T-helper 17 cell (primary cell): ENCODE measurements at places on chromosomes 3 and 15.

GRCh38 chr15:78533331-78533730 is 6.9 kb upstream of the PSMA4 start:
- no peak for DNase-seq

DNA sequence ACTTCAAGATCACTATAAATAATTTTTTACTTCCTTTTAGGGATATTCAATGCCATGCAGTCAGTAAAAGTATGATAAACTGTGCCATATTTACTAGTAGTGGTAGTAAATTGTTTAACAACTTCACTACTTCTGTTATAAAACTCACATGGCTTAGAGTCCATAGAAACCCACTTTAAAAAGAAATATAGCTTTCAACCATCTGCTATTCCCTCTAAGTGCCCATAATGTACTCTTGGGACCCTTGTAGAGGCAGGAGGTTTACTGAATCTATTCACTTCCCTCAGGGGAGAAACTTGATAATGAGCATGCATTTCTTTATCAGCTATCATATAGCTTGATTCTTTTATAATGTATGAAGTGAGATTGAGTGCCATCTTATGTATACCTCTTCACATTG is 1448.4 kb upstream of the ALCAM start:
- DNase-seq: no peak

DNA sequence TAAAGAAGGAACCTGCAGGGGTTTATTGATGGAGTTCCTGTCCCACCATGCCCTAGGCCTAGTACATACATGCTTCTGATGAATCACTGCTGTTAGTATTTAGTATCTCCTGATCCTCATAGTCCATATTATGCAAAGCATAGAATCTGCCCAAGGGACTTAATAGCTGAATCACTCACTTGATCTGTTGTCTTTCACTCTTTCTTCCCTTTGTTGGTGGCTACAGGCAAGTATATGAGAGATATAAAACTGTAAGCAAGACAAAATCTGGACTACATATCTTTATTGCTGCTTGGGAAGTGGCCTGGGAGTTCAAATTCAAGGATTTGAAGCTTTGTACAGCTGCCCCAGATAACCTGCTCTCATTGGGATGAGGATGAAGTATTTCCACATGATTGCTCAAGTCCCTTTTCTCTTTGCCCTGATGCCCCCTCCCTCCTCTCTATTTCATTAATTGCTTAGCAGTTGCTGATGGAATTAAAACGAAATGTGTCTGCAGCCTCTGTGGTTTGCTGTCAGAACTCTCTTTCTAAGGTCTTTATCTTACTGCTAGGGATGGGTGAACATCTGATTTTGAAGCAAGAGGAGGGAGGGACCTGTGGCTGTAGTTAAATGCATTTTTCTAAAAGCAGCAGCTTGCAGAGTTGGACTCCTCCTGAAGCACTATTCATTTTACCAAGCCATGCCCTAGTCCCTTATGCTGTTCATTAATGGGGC is 114.1 kb downstream of the ZNF609 start:
- DNase-seq: no peak

- no peak for DNase-seq
These were observed 76.0 kb upstream of the FAN1 start for GRCh38 chr15:30827625-30828303.

GRCh38 chr3:191066669-191067068 is 132.4 kb upstream of the OSTN start:
- no peak for DNase-seq

DNA sequence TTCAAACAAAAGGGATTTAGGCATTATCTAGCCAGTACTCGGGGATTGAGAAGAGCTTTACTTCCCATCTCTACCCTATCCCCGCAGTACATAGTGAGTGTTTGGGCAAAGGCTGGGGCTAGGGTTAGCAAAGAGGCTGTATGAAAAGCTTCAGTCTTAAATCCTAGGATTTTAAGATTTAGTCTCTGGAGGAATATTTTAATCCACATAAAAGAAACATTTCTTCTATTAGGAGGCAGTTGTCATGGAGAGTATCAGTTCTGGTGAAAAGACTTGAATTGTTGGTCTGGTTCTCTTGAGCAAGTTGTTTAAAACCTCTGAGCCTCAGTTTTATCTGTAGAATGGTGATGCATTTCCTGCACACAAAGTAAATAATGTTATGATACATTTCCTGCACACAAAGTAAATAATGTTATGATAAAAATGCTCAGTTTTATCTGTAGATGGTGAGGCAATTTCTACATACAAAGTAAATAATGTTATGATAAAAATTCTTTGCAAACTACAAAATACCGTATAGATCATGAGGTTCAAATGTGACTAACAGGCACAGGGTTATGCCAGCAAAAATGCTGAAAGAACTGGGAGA is 53.9 kb upstream of the ZBED2 start:
- DNase-seq: no peak

DNA sequence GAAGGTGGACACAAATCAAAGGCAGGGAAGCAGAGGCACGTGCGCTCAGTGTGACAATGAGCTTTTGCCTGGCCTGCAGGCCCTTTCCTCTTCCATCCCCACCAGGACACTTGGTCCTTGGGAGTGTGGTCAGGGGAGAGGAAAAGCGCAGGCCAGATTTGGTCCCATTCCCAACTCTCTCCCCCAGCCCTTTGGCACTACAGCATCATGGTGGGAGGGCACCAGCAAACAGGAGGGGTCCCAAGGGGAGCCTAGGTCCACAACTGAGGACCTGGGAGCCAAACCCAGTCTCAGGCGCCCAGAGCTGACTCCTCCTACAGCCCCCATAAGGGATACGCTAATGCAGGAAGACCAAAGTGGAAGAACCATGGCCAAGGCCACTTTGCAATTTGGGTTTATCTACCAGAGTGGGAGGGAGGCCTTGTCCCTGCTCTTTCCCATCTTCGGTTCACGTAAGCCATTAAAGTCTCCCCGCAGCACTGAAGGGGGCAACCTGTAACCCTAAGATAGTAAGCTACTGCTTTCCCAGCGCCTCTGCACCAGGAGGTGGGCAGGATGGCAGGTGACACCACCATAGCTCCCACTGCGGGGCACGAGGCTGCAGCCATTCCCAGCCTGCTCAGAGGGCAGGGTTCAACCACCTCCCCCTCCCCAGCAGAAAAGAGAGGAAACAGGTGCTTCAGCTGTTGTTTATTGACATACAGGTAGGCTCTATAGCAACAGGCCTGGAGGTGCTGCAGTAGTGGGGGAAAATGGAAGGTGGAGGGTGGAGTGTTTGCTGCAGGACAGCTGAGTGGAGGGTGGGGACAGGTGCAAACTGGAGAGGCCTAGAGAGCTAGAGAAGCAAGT is 993 bp upstream of the GRAMD2A start:
- no peak for DNase-seq

GRCh38 chr15:87703327-87704111 is 553.0 kb downstream of the NTRK3 start:
- DNase-seq: no peak

DNA sequence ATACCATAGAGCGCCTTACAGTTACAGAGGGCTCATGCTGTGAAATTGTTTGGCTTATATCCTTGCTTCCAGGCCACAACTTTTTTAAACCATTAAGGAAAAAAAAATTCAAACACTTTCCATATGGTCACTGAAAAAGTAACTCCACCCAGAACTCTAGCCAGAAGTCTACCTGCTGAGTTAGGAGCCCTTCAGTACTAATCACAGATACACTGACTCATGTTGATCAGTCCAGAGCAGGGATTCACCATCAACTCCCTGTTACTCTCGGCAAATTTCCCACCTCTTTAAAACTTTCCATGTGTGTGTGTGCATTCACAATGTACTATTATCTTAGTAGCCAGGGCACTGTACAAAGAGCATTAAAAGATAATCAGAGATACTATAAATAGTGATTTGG is 372.8 kb downstream of the MAGI1 start:
- no peak for DNase-seq

GRCh38 chr3:123424321-123424998 is 24.4 kb downstream of the ADCY5 start:
- no peak for DNase-seq

DNA sequence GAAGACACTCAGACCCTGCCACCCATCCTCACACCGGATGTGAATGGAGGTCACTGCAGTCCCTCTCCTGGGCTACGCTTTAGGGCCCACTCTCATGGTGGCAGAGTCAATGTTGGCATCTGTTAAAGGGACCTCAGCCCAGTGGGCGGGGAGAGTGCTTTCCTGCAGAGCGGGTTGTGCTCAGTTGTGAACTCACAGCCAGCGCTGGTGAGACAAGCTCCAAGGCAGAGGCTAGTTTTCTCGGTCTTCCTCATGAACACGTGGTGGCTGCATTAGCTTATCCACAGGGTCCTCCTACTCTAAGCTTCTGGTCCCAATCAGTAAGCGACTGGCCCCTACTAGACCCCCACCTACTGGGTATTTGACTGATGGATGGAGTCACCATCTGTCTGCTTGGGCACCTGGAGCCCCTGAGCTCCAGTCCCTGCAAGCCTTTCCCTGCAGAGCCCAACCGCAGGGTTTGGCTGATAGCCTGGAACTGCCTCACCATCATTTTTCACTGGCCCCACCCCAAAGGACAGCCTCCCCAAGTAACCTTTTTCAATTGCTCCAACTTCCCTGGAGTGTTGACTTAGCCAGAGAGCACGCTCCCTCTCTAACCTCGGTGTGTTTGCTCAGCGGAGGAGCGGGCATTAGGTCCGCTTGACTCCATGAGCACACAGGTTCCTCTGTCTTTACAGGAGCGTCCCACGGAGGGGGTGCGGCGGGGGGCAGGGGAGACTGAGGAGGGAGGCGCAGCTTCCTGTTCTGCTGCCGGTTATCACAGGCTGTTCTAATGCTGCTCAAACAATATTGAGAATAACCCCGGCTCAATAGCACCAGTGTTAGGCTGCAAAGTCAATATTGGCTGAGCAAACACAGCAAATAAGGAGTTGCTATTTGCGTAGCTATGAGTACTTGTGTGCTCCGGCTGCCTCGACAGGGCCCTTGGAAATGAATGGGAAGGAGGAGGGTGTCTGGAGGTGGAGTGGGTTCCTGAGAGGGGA is 141.7 kb downstream of the RPLP1 start:
- no peak for DNase-seq

DNA sequence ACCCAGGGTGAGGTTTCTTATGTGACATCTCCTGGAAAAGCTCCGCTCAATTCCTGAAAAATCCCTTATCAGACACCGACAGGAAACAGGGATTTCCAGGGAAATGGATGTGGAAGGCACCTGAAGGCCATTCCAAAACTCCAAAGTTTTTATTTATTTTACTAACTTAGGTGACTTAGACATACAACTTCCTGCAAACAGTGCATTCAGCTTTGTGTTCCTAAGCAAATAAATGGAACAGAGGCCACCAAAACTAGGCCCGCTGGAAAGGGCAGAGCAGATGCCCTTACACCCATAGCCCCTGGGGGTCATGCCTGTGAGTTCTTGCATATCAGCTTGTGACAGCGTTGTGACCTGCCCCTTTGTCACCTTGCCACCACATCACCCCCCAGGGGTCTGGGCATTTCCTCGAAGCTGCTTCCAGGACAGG is 239.4 kb downstream of the XXYLT1 start:
- no peak for DNase-seq

DNA sequence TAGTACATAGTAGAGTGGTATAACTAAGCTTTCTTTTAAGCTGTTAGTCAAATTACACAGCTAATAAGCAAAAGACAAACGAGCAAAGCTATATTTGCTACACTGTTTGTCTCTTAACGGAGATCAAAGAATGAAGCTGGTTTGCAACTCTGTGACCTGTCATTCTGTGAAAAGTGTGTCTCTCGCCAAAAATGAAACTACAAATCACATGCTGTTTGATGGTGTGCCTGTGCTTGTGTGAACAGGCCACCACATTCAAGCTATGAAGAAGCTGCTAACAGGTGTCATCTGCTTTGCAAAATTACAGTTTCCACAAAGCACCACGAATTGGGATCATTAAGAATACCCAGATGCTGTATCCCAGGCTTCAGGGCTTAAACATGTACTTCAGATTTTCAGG is 667.8 kb upstream of the NAALADL2 start:
- no peak for DNase-seq

GRCh38 chr3:105790534-105790933 is 78.3 kb downstream of the CBLB start:
- no peak for DNase-seq

DNA sequence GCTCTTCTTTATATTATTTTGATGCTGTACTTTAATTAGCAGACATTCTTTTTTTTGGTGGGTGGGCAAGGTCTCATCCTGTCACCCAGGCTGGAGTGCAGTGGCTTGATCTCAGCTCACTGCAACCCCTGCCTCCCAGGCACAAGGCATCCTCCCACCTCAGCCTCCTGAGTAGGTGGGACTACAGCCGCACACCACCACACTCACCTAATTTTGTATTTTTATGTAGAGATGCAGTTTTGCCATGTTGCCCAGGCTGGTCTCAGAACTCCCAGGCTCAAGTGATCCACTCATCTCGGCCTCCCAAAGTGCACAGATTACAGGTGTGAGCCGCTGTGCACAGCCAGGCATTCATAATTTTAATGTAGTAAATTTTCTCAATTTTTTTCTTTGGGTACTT is 608.1 kb downstream of the ZNF385D start:
- no peak for DNase-seq

DNA sequence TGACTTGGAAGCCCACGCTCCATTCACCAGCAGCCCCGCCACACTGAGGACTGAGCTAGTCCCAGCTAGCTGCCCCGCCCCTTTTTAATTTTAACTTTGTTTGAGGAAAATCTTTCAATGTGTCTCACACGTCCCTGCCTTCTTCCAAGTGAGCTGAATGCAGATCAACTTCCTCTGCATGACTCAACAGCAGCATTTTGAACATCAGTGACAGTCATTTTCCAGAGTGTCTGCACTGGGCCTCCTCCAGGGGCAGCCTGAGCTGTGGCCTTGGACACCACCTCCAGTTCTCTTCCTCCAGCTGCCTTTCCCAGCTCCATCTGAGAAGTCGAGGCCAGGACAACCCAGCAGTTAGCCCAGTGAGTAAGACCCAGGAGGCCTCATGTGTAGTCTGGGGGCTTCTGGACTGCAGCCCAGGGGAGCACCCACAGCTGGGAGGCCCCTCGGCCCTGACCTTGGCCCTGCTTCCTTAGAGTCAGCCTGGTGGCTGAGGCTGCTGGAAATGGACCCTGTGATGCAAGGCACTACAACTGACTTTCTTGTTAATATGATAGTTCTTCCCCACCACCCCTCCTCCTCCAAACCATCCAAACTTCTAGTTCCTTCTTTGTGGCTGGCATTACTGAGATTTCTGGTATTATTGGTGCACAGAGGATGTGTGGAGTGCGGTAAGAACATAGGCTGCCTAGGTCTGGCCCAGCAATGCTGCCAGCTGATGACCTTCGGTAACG is 21.4 kb upstream of the ESYT3 start:
- no peak for DNase-seq

GRCh38 chr15:70795311-70795665 is 31.9 kb upstream of the UACA start:
- DNase-seq: no peak

DNA sequence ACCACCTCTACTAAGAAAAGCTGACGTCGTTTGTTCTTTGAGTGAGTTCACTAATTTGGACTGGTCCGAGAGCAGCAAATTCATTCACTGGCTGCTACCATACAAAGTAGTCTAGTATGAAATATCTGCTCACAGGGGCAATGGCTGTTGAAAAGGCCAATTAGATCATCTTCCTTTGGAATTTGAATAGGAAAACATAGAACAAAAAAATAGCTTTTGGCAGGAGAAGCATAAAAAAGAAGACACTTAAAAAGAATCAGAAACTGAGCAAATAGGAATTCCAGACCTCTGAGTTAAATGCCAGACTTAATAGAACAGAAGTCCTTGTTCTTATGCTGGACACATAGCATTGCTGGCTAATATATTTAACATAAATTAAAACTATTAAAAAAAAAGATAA is 159.3 kb downstream of the IL1RAP start:
- no peak for DNase-seq
